ENCODE measurements at places on chromosomes 2 and 18.

DNA sequence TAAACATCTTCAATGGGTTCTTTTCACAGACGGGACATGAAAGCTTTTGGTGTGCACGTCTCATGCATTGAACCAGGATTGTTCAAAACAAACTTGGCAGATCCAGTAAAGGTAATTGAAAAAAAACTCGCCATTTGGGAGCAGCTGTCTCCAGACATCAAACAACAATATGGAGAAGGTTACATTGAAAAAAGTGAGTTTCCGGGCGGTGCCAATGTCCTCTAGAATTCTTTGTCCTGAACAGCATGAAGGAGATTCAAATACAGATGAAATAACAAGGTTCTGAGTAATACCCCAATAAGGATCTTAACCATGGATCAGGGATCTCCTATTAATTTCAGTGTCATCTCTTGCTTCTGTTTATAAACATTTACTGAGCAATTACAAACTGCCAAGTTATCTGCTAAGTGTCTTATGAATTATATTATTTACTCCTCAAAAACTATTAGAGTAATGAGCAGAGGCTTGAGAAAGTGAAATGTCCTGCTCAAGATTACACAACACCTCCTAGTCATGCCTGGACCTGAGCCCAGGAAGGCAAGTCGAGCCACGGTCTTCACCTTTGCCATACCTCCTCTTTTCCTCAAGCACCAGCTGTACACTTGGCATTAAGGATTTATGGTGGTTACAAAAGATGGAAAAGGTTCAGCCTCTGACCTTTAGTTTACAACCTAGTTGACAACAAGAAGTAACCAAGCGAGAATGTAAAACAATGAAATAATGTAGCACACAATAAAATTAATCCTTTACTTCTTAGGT, 22.6 kb downstream of the DHRS9 start:
- no peak for DNase-seq

GRCh38 chr2:637406-637776, 39.8 kb downstream of the TMEM18 start:
- DNase-seq: peak; percentile 53

GRCh38 chr2:96202152-96202854, 6.3 kb downstream of the STARD7 start:
- no peak for DNase-seq

DNA sequence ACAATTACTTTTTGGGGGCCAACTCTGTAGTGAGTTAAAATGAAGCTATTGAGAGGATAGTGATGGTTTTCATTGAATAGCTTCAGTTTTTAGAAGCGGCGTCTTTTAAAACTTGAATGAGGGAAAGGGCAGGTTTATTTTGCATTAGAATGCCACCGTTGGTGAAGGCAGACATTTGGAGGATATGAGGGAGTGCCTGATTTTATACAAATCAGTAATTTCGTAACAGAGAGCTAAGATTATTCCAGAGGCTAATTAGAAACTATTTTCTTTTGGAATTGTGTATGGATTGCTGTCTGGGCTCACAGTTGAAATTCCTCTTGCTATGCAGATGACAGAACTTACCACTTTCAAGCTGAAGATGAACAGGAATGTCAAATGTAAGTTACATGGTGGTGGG, 67.6 kb downstream of the ITGB1BP1 start:
- no peak for DNase-seq

- no peak for DNase-seq
Observed at GRCh38 chr18:46346213-46346612, 242.0 kb downstream of the HAUS1 start.

- no peak for DNase-seq
Observed at GRCh38 chr2:228469721-228470120, 288.2 kb upstream of the SPHKAP start.

DNA sequence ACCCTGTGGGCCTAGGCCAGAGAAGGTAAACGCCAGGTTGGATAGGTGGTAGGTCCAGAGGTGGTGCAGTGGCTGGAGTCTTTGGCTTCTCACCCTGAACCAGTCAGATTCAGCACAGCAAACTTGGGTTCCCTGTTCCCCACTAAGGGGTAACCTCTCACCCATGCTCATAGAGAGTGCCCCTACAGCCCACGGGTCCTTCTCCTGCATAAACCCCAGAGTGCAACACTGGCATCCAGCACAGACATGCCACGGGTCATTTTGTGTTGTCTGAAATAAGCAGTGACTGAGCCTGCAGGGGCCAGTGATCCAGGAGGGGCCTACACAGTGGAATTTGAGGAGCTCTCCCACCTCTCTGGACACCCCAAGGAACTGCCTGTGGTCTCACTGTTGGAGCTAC, 40.5 kb upstream of the ATP6V1B1 start:
- peak; percentile 52 for DNase-seq

- DNase-seq: no peak
Observed at GRCh38 chr2:56182420-56182819, 1.4 kb upstream of the CCDC85A start.

GRCh38 chr2:209577376-209578357, 153.8 kb downstream of the MAP2 start:
- no peak for DNase-seq

DNA sequence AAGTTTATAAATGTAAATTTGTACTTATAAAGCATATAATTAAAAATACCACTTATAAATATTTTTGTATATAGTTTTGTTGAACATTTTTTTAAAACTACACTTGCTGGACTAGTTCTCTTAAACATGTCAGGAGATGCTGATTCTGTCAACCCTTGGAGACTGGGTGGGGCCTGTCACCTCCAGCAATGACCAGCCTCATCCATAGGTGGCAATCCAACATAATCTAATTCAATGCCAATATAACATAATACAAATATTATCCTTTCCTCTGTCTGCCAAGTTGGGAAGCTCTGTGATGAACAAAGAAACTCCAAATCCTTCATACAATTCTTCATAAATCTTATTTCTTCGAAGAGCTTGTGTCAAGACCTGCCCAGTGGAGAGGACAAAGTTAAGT, 140.4 kb downstream of the RBMS1 start:
- no peak for DNase-seq

GRCh38 chr2:183812091-183812490, 687.8 kb downstream of the NUP35 start:
- DNase-seq: no peak

Data from type B pancreatic cell (in vitro differentiated cells).